ENCODE measurements at places on chromosomes 11 and 22.

DNA sequence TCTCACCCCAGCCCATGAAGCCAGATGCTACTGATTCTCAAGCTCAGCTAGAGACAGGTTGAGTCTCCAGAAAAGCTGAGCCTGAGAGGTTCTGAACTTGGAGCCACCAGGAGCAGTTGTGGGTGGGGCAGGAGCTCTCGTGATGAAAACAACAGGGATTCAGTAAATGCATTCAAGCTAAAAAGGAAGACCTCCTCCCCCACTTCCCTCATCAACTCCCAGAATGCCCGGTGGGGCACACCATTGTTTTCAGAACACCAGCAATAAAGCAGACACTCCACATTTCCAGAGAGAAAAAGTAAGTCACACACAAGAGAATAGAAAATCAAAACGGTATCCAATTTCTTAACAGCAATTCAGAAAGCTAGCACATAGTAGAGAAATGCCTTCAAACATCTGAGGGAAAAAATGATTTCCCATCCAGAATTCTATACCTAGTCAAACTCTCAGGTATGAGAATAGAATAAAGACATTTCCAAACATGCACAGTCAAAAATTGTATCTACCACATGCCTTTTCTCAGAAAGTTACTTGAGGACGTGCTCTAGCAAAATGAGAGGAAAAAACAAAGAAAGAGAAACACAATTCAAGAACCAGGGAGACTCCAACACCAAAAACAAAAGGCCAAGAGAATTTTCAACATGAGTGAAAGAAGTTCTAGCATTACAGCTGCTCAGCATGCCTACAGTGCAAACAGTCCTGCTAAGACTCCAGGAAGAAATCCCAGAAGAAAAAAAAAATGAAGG lies 56.8 kb downstream of the CDKN1C start:
- no peak for DNase-seq

- no peak for DNase-seq
Measured at GRCh38 chr22:22111267-22111751, 128.7 kb upstream of the TOP3B start.

- DNase-seq: no peak
Measured at GRCh38 chr11:105046898-105047579, 1.9 kb upstream of the CARD16 start.

- no peak for DNase-seq
Measured at GRCh38 chr11:109039611-109040010, 374.7 kb downstream of the DDX10 start.

GRCh38 chr11:73957654-73958361 lies 7.0 kb downstream of the DNAJB13 start:
- no peak for DNase-seq

- DNase-seq: no peak
Measured at GRCh38 chr11:10725114-10725906, 25.7 kb upstream of the CTR9 start.

DNA sequence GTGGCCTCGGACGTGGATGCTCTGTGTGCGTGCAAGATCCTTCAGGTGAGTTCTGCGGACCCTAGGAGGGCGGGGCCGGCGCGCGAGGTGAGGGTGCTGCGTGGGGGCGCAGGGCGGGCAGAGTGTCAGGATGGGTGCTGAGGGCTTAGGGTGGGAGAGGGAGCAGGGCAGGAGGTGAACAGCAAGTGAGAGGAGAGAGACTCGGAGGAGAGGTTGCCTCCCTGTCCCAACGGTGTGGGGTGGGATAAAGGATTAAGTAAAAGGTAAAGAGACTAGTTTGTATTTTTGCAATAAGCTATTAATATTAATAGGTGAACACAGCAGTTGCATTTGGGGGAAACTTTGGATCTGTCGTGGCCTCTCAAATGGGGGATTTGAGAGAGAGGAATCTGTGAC lies 451 bp downstream of the CDC45 start:
- peak; percentile 5 for DNase-seq

DNA sequence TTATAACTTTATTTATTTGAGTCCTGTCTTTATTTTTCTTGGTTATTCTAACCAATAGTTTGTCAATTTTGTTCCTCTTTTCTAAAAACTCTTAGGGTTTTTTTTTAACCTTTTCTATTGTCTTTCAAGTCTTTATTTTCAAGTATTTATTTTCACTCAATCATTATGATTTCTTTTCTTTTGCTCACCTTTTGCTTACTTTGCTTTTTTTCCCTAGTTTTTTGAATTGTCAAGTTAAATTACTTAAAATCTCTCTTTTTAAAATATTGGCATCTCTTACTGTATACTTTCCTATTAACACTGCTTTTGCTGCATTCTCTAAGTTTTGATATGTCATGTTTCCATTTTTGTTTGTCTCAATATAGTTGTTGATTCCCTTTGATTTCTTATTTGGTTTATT lies 396.8 kb upstream of the CCDC179 start:
- DNase-seq: no peak

DNA sequence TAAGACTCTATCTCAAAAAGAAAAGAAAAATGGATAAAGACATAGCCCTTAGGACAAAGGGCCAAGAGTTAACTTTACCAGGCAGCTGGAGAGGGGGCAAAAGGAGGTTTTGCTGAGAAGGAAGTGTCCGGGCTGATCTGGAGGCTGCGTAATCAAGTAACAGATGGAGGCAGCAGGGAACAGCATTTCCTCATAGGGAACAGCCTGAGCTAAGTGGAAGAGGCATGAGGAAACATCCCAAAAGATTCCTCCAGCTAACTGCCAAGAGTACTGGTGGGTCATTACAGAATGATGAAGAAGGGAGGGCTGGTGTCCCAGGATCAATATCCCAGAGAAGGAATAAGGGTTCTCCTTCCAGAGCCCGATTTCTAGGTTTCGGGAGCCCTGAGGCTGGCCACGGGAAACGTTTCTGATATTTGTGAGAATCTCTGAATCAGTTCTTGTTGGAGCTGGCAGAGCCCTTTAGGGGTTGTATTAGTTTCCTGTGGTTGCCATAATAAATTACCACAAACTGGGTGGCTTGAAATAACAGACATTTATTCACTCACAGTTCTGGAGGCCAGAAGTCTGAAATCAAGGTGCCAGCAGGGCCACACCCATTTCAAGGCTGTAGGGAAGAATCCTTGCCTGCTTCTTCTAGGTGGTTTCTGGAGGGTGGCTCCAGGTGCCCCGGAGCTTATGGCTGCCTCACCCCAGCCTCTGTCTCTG lies 21.2 kb downstream of the LIF start:
- DNase-seq: no peak

GRCh38 chr11:31747581-31747980 lies 63.5 kb downstream of the PAX6 start:
- no peak for DNase-seq

- DNase-seq: no peak
Measured at GRCh38 chr11:44303401-44303938, 6.5 kb downstream of the ALX4 start.

GRCh38 chr22:18115906-18116371 lies 5.3 kb downstream of the TUBA8 start:
- DNase-seq: no peak

DNA sequence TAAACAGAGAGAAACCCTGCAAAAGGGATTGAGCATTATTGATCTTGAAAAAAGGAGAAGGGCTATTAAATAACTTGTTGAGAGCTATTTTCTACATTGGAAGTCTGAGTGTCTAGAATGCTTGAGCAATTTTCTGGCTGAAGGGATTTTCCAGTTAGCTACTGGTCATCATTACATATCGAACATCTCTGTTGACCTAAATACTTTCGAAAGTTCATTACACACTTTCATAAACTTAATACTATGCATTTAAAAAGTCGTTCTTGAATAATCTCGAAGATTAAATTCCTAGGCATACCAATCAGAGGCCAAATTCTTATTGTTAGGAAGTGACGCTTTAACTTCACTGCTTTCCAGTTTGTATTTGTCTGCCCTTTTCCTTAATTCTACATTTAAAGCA lies 13.7 kb downstream of the ETS1 start:
- DNase-seq: no peak

- no peak for DNase-seq
Measured at GRCh38 chr11:122598971-122599370, 56.6 kb upstream of the UBASH3B start.

- DNase-seq: no peak
Measured at GRCh38 chr11:69576069-69576782, 64.7 kb upstream of the CCND1 start.

GRCh38 chr11:68355471-68355870 lies 43.1 kb downstream of the LRP5 start:
- DNase-seq: no peak

DNA sequence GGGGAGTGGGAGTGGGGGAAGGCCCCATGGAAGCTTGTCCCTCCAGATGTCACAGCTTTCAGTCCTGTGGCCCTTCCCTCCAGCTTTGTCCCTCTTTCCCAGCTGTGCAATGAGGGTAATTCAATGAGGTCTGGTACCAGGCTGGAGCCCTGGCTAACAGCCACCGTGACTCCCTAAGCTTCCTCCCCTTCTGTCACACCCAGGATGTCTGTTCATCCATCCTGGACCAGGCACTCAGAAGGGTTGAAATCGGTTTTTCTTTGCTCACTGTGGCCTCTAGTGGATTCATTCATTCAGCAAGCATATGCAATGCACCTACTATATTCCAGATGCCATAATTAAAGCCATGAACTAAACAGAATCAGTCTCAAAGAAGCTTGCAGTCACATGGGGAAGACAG lies 38.7 kb downstream of the SYT13 start:
- DNase-seq: no peak

All from activated gamma-delta T cell treated with anti-CD3 and anti-CD28 coated beads, Interleukin-2, amount 50 U/mL, for 16 hours (primary cell).